Stomach (tissue), 19 donors: ENCODE measurements at places on chromosomes 6 and 20.

DNA sequence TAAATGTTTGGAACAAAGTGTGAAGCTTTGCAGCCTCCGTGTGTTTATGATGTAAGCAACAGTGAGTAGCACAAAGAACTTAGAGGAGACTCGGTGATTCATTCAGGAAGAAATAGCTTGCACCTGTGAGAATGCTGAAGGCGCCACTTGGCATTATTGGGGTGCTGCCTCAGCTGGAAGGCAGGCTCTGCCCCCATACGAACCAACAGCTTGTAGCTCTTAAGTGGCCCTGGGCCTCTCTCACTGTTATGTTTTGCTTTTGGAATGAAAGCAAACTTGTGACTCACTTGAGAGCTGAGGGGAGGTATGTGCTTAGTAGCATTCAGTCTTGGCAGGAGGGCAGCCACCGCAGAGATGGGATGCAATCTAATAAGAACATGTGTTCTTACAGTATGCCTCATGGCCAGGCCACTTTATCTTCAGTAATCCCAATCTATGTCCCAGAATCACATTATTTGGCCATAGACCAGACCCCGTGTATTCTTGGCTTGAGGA, 310.7 kb downstream of the EYA4 start:
- no peak for DNase-seq

DNA sequence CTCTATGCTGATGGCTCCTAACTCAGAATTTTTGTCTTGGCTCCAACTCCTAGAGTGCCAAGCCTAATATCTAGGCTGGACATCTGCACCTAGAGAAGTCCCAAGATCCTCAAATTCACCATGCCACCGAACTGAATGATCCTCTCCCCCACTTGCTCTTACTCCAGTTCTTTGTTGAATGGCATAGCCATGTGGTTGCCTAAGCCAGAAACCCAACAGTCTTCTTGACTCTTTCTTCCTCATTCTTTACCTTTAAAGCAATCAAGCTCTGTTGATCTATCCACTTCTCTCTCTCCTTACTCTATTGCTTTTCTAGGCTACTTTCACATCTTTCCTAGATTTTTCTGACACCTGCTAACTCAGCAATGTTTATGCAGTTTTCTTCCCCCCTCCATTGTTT, 126.5 kb upstream of the FOXO3 start:
- no peak for DNase-seq

GRCh38 chr6:29553268-29554057, 6.1 kb downstream of the UBD start:
- DNase-seq, result peak; percentile 81

- no peak for DNase-seq
These were observed 631 bp upstream of the PABPC1L start for GRCh38 chr20:44908987-44909871.

DNA sequence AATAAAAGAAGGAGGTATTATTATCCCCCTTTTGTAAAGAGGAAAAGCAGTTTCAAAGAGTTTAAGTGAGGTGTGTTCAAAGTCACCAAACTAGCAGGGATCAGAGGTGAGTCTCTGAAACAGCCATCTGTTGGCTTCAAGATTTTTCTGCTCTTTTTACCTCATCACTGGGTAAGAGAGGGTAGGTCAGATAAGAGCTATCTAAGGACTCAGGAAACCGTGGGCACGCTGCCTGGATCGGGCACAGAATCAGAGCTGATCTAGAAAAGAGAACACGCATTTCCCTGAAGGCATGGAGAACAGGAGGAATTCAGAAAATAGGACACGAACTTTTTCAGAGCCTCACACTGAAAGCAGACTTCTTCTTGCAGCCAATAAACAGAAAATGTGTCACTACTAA, 65.8 kb upstream of the LY86 start:
- no peak for DNase-seq

GRCh38 chr20:38221119-38221589, 39.4 kb downstream of the KIAA1755 start:
- DNase-seq, result peak; percentile 88
